Stimulated activated CD4-positive, alpha-beta T cell treated with anti-CD3 and anti-CD28 coated beads, Interleukin-1b, Interleukin-23, amount 100 ng/mL, for 1 hour (primary cell): ENCODE measurements at places on chromosomes 5 and 9.

DNA sequence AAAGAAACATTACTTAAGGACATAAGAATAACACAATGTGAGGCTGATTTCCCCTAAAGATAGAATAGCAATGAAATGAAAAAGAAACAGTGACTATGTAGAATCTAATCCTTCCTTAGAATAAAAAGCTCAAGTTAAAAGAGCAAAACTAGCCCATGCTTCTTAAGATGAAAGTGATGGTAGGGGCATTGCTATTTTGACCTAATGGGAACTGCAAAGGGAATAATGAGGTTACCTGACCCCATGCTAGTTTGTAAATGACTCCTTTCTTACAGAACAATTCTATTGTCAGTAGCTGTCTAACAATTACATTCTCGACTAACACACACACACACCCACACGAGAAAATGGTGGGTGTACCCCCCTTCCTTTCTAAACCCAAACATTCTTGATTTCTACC, 575.8 kb downstream of the CSNK1G3 start:
- no peak for DNase-seq

- DNase-seq: no peak
Observed at GRCh38 chr5:148347706-148348105, 12.3 kb downstream of the SPINK9 start.

DNA sequence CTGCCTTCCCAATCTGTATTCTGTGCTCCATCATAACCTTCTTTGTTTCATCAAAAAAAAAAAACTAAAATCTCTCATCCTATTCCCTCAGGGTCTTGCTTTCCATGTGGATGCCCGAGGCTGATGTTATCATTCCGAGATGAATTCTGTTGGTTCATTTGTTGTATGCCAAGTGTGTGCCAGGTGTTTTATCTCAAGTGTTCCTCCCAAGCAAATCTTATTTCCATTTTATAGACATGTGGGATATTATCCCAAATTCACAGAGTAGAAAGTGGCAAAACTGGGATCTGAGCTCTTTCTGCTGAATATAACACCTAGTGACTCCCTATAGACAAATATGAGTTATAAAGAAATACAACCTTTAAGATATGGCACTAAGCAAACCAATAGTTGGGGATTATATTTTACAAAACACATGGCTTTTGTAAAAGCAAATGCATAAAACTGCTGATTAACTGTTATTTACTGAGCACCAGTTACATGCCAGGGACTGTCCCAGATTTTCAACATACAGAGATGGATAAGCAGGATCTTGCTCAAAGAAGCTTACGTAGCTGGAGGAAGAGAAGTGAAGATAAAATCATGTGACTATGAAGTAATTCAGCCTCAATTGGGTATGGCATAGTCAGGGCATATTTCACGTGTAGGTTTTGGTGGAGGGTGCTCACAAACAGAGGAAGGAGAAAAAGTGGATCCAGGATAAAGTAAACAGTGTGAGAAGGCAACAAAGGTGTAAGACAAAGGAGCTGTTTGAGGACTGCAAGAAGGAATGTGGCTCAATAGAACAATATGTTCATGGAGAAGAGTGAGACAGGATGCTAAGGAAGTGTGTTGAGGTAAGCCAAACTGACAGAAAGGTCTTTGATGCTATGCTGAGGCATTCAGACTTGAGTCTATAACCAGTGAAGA, 143.3 kb upstream of the ADAMTSL1 start:
- no peak for DNase-seq

DNA sequence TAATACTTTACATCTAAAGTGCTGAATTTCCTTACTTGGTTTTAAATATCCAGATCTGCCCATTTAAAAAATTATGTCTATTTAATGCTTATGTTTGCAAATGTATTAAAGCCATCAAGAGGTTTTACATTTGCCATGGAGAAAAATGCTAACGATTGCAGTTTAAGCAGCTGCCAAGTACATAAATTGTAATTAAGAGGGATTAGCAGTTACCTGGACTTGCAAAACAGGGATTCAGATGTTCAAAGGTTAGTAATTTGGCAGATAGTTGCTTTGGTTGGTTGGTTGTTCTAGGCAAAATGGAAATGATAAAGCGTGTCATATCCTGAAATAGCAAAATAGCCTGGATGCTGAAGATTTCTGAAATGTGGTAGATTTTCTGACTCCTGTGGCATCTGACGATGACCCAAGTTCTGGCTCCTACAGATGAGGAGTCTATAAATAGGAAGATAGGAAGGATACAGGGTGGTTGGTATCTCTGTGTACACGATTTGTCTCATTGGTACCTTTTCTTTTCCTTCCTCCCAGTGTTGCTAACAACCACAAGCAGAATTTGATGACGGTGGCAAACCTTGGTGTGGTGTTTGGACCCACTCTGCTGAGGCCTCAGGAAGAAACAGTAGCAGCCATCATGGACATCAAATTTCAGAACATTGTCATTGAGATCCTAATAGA, 282.9 kb downstream of the NR3C1 start:
- DNase-seq: no peak

DNA sequence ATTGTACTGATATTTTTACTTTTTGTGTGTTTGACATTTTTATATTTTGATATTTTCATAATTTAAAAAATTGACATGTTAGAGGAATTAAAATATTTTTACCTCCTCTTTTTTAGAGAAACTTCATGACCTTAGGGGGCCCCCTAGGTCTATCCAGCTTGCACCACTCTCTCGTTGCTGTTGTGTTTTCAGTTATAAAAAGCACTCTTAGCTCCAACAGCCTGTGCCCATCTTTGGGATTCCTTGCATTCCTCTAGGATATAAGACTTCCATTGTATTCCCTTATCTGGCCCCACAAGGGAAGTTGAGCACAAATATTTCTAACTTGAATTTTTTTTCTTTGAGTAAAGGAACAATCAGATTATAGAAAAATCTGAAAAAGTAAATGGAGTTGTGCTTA, 245.3 kb downstream of the SH3GL2 start:
- DNase-seq: no peak

GRCh38 chr9:93307468-93308157, 123.7 kb downstream of the WNK2 start:
- DNase-seq: no peak

- no peak for DNase-seq
Observed at GRCh38 chr9:129558063-129558550, 62.8 kb downstream of the C9orf50 start.

DNA sequence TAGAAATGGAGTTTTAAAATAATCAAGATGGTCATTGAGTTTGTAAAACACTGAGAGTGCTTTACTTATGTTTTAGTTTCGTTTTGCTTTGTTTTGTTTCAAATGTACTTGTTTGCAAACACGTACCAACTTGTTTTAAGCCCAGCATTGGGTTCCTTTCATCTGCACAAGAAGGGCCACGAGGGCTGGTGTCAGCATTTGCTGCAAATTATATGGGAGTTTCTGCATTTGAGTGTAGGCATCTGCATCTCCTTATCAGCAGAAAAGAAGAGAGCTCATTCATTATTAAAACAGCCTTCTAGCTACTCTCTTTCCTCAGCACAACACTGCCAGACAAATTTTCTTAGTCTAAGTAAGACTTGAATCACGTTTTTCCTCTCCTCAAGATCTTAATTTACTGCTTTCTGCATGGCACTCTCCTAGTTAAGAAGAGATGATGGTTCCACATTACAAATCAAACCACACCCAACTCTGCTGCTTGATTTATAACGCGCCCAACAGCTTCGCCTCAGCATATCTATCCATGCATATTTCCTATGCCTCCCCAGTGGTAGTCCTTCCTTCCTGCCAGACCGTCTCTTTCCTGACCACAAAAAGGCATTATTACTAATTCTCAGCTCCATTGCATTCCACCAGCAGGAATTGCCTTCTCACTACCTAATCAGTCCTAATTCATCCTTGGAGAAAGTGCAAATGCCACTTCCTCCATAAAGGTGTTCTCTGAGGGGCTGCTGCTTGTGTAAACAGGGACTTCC, 95.2 kb upstream of the CAST start:
- no peak for DNase-seq

DNA sequence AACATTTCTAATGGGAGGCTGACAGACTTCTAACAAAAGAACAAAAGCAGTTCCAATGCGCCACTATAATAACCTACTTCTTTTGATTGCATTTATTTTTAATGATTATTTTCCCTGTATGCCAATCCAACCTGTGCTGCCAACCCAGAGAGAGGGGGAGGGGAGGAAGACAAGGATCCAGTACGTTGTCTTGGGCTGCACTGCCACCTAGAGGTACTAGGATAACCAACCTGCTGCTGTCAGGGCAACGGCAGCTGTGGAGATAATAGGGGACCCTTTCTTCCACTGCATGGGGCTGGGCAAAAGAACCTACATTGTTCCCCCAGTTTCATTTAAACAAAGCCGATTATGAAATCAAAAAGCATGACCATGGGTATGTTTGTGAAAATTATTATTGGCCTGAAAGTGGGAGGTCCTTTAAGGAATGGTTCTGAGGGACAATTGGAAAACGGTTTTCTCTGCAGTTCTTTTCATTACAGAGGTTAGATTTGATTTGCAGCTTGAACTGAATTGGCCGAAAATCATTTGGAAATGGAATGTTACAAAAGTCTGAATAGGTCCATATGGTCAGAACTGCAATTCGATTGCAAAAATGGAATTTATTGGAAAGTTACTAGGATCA, 101.3 kb downstream of the RASEF start:
- DNase-seq: no peak
